ENCODE measurements at places on chromosomes 3 and 15.

DNA sequence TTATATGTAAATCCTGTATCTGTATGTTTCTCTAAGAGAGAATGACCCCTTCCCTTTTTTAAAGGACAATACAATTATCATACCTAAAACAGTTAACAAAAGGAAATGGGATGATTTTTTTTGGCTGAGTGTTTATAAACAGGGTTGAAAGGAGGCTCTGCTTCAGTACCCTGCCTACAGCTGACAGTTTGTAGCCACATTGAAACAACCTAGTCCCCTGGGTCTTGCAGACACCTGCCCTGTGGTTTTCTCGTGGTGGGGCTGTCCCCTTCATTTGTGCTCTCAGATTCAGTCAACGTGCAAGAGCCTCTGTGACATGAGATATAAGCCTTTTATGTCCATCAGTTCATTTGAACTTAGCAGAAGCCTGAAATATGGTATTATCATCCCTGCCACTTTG, 2.3 kb upstream of the HMCES start:
- no peak for DNase-seq

DNA sequence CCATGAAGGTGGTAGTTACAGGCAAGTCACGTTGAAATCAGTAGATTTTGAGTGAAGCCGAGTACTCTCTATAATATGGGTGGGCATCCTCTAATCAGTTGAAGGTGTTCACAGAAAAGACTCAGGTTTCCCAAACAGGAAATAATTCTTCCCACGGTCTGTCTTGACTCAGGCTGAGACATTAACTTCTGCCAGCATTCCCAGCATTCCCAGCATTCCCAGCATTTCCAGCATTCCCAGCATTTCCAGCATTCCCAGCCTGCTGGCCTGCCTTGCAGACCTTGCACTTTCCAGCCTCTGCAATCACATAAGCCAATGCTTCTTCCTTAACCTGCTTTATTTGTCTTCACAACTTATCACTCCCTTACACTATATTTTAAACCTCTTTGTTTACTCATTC, 542.3 kb upstream of the ROBO2 start:
- no peak for DNase-seq

- no peak for DNase-seq
Measured at GRCh38 chr3:160398820-160399124, 253 bp downstream of the IFT80 start.

DNA sequence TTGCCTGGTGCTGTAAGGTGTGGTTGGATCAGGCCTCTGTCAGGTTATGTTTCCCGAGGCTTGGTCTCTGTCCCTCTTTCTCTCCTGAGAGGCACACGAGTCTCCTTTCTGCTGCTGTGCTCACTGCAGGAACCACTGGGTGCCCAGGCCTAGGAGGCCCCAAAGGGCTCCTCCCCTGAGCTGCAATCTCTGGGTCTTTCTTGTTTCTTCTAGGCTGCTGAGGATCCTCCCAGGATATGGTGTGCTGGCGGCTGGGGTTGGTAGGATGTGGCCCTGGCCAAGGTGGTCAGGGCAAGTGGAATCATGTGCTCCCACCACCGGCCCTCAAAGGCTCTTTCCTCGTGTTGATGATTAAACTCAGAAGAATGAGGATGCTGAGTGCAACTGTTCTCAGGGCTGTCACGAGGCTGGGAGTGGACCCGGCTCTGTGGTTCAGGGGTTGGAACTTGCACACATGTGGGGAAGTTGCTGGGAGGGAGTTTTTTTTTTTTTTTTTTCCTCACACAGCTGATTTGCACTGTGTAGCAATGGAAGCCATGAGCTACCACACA, 43.6 kb upstream of the CTSH start:
- DNase-seq = peak; percentile 92

- DNase-seq = no peak
Measured at GRCh38 chr15:91508633-91509032, 344.9 kb upstream of the SLCO3A1 start.

DNA sequence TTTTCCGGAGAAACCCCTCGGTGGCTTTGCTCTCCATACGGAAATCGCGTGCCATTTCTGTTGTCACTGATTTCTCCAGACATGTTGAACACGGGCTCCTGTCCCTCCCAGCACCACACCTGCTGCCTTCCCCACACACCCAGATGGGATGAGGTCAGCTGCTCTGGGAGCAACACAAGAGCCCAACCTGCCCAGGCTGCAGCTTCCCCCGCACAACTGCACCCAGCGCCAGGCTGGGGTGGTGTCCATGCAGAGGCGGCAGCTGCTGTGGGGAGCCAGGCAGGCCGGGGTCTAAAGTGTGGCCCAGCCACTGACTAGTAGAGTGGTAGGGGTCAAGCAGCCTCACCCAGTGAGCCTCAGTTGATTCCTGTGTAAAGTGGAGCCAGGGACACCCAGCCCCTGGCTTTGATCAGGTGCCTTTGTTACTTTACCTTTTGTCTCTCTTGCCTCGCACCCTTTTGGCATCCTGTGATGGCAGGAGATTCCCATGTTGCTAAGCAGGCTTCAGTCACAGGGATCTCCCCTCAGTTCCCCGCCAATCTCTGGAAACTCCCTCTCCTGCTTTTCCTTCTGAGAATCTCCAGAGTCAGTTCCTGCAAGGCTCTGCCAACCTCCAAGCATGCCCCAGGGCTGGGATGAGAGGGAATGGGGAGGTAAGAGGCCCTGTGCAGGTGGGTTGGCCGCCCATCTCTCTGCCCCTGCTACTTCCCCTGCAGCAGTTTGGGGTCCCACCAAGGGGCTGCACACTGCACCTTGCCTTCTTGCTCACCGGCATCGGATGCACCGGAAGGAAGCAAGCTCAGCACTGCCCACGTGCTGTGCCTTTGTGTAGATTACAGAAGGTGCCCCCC, 91.8 kb upstream of the ALDH1A3 start:
- DNase-seq = no peak

DNA sequence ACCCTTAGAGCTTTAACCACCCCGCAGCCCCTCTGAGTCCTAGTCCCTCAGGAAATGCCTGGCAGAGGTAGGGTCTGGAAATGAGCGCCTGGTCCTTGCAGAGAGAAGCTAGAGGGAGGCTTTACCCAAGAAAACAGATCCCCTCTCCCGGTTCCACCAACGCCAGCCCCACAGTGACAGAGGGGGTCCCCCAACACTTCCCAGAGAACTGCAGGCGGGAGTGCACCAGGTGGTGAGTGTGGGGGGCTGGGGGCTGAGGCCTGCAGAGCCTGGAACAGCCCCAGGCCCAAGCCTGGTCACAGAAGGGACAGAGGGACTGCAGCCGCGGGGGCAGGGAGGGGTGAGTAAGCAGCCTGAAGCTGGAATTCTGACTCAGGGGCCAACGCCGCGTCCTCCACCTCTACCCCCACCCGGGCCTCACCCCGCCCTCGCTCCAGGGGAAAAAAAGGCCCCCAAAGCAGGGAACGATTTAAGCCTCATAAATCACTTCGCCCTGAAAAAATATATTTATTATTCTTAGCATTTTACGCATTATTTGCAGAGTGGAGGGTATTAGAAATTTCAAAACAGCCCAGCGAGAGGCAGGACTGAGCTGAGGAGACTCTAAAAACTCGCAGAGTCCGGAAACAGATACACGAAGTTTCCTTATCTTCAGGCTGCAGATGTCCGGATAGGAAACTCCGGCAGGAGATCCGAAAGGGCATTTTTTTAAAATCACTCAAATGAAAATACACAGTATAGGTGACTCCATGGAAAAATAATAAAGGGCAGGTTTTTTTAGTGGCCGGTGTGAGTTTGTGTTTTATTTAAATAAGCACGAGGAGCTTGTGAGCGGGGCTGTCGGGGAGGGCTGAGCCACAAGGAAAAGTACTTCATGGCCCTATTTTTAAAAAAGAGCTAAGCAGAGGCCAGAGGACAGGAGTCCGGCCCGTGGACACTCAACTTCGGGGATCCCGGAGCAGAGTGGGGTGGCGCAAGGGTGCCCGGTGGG, 10.0 kb downstream of the GATA2 start:
- no peak for DNase-seq

DNA sequence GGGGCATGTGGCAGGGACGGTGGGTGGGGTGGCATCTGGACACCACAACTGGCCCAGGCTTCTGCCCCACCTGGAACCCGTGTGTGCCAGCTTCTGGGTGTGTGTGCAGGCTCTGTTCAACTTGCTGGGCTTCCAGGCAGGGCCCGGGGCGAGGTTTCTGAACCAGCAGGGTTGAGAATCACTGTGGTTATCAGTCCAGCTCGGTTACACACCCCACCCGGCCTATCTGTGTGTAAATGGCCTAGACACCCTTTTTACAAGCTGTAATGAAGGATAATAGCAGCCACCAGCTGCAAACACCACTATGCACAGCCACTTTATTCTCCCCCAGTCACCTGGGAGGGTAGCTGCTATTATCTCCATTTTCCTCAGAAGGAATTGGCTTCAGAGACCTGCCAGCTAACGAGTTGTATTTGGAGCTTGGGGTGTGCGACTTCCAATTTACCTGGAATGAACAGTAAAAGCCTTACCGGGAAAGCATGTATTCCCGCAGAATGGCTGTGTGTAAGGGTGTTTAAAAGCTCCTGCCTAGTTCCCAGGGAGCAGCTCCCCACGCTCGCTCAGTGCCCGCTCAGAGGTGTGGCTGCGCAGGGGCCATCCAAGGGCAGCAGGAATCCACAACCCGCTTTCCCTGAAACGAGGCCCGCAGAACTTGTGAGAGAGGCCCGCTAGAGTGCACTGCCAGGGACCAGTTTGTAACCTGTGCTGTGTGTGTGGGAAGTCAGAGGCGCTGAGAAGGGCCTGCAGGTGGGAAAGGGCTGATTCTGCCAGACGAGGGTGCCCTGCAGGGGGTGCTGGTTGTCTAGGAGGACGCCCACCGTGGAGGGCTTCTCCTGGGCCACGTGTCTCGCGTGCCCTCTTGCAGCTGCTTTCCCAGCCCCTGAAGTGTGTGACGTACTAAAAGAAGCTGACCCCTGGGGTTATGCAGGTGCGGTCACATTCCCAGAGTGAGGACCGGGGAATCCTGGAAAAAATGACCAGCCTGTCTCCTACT, 83.5 kb downstream of the C3orf70 start:
- DNase-seq = no peak

DNA sequence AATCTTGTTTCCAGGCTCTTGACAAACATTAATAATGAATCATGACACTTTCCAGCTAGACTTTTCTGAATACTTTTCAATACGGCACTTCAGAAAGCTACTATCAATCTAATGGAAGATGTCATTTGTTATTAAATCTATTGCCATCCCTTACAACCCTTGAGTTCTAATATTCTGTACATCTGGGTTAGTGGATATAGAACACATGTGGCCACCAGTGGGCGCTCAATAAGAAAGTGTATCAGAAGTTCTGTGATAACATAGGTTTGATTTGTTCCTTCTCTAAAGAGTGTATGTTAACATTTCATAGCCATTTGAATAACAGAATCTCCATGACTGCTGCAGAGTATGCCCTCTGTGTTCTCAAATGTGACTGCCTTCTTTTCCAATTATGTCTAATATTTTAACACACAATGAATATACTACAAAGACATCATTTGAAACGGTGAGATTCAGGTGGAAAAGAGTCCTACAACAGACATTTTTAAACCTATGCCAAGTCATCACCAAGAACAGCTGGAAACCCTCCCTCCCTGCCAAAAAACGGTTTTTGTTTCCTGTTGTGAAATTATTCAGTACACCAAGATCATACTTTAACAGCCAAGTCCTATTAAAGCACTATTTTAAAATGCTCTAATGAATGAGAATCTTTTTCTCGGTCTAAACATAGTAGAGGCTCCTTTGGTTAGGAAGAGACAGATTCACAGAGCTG, 22.2 kb downstream of the ALDH1A2 start:
- DNase-seq = peak; percentile 2

DNA sequence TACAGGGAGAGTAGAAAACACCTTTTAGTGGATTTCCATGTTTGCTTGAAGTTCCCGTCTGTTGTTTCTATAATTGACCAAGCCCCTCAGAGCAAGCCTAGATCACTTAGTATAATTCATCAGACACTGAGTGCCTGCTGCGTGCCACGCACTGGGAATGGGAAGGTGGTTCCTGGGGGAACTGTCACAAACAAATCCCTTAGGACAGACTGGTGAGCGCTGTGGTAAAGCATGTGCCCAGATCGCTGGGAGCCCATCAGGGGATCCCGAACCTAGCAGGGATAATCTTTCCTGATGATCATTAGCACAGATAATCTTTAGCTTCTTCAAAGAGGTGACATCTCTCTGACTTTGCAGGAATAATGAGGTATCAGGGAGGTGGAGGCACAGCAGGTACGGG, 9.6 kb downstream of the MRPS11 start:
- DNase-seq = no peak

- DNase-seq = no peak
Measured at GRCh38 chr3:151276687-151277042, 1.7 kb downstream of the P2RY14 start.

GRCh38 chr3:88188436-88188835, 38.7 kb downstream of the C3orf38 start:
- DNase-seq = no peak

GRCh38 chr3:14230729-14231128, 52.1 kb downstream of the LSM3 start:
- DNase-seq = no peak

- DNase-seq = no peak
Measured at GRCh38 chr3:113551820-113552219, 19.5 kb downstream of the SIDT1 start.

GRCh38 chr3:2578560-2578959, 479.9 kb downstream of the CNTN4 start:
- no peak for DNase-seq

GRCh38 chr3:105377716-105378115, 11.0 kb downstream of the ALCAM start:
- no peak for DNase-seq

DNA sequence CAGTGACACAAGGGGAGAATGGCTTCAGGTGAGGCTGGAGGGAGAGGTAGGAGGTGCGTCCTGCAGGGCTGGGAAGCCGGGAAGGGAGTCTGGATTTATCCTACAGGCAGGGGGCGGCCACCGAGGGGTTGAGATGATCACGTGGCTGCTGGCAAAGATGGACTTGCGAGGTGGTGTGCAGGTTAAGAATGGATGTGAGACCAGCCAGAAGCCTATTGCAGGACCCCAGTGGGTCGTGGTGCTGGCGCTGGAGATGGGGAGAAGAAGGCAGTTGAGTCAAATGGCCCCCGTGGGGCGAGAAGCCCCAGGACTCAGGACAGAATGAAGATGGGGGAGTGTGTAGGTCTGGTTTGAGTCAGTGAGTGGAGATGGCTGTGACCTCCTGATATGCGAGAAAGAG, 183.1 kb downstream of the FAM43A start:
- DNase-seq = no peak

DNA sequence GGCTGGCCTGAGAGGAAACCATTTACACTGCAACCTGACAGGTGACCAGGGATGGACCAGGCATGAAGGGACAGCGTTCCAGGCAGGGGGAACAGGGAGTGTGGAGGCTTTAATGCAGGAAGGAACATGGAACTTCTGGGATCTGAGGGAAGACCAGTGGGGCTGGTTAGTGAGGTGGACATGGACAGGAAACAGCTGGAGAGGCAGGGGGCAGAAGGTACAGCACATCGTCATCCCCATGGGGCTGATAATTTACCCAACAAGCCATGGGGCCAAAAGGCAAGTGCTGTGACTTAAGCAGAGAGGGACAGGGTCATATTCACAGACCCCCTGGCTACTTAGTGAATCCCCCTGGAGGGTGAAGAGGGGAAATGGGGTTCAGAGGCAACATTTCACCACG, 77.0 kb upstream of the LARS2 start:
- DNase-seq = no peak

- DNase-seq = no peak
Measured at GRCh38 chr15:88902221-88902835, 7.0 kb upstream of the HAPLN3 start.

All from AG09319 (cell line).